NCI-H1694 (cell line): ENCODE measurements at places on chromosomes 4 and X.
A peak's percentile ranks its signal among the peaks of the same experiment; 100 is the strongest.

GRCh38 chr4:1344696-1345095 is 2.3 kb upstream of the UVSSA start:
- DNase-seq: no peak

GRCh38 chr4:150569998-150570535 is 11.9 kb upstream of the MAB21L2 start:
- DNase-seq: peak; percentile 38

- DNase-seq: no peak
These were observed 140.3 kb upstream of the SMAD1 start for GRCh38 chr4:145341381-145341780.

DNA sequence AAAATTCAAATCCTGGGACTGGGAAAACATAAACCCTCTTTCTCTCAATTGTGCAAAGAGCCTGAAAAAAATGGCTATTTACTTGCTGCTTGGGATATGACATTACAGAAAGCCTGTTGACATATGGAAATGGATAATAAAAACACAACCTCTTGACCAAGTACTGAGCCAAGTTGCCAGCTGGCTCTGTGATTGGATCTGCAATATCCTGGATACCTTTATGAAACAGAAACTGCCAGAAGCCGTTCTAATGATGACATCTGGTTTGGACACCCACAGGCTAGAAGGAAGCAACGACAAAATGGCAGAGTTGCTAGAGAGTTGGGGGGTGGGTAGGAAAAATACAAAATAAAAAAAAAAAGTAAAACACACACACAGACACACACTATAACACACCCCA is 481.4 kb downstream of the FAT4 start:
- DNase-seq: no peak

DNA sequence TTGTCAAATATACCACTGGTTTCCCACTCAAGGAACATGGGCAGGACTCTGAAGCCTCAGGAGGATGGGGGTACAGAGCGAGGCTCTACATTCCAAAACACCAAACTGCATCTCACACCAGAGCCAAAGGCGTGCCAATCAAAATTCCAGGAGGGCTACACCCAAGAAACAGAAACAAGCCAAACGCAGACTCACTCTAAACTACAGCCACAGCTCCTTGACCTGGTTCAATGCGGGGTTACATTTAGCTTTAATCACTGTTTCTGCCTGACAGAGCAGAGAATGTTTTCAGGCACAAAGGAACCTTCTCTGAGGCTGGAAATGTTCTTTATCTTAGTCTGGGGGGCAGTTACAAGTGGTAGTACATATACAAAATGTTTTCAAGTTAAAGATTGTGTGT is 2121.5 kb upstream of the AGA start:
- DNase-seq: no peak

GRCh38 chr4:76767983-76768382 is 130.0 kb downstream of the SOWAHB start:
- no peak for DNase-seq

DNA sequence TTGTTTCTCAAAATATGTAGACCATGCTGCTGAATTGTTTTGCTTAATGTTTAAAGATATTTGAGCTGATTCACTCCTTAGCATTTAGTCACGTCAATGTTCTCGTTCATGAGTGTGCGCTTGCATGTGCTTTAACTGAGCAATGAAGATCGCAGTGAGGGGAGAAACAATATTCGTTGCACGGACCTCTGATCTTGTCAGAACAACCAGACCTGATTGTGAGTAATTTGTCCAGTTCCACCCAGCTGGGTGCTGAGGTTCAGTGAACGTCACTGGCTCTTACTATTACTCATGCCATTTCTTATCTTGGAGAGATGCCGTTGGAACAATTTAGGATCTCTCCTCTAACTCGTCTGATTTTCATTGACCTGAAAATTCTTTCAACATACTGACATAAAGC is 15.0 kb upstream of the PRKX start:
- no peak for DNase-seq

DNA sequence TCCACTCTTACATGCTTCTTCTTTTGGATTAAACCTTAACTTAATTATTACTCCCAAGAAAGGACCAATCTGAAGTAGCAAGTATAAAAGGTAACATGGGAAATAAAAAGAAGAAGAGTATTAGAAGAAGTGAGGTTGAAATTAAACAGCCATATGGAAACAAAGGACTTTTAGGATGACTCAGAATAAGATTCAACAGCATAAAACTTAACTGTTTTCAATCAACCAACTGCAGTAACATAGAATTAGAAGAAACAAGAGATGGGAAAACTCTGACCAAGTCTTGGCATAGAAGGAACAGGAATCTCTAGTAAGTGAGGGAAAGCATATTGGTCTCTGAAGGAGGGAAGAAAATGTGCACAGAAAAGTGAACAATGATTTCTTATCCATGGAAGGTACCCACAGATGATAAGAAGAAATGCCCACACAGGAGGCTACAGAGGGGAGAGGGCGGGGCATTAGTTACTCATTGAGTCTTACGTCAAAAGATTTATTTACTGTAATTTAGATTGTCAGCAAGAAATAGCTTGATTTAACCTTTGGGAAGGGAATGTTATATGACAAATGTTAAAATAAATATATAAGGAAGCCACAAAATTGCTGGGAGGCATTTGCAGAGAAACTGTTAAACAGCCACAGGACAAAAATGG is 177.3 kb downstream of the BANK1 start:
- no peak for DNase-seq

- no peak for DNase-seq
These were observed 95.3 kb downstream of the GRID2 start for GRCh38 chr4:92399032-92399431.

GRCh38 chr4:71293705-71294104 is 45.1 kb upstream of the SLC4A4 start:
- no peak for DNase-seq

DNA sequence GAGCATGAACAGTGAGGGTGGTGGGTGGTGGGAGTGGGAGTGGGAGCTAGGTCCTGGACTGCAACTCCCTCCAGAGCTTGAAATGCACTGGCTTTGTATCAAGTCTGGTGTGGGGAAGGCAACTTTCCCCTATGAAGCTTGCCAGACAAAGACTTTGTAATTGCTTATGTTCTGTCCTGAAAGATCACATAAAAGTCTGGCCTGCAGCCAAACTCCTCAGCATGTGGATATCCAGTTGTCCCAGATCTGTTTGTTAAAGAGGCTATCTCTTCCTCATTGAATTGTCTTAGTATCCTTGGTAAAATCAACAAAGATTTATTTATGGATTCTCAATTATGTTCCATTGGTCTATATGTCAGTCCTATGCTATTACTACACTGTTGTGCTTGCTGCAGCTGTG is 607.9 kb downstream of the GLUD2 start:
- DNase-seq: no peak

DNA sequence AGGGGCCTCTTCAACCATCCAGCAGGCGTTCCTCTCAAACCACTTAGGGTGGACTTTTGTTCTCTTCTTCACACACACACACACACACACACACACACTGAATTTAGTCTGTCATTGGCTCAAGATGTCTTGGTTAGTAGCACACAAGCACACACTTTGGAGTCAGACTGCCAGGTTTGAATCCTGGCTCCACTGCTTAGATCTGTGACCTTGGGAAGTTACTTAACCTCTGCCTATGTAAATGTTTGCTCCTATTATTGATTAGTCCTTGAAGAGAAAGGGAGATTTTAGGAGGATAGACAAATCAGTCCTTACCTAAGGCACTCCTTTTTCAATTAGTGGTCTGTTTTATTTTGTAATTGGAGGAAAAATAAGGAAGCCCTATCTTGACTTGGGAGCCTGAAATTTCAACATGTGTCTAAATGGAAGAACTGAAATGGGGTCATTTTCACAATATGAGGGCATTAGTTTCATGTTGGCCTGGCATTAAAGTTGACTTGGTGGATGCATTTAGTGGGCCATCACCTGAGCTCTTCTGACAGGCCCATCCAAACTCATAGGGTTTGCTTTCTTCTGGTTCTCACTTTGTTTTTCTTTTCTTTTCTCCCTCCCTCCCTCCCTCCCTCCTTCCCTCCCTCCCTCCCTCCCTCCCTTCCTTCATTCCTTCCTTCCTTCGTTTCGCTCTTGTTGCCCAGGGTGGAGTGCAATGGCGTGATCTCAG is 13.3 kb upstream of the TMEM131L start:
- no peak for DNase-seq

GRCh38 chr4:169565606-169566005 is 46.8 kb downstream of the NEK1 start:
- DNase-seq: no peak

- DNase-seq: no peak
These were observed 60.1 kb upstream of the ATP8A1 start for GRCh38 chr4:42716996-42717395.

- no peak for DNase-seq
These were observed 33.9 kb downstream of the USP46 start for GRCh38 chr4:52625216-52625615.

- no peak for DNase-seq
These were observed 3.8 kb upstream of the CITED1 start for GRCh38 chrX:72309297-72310071.

DNA sequence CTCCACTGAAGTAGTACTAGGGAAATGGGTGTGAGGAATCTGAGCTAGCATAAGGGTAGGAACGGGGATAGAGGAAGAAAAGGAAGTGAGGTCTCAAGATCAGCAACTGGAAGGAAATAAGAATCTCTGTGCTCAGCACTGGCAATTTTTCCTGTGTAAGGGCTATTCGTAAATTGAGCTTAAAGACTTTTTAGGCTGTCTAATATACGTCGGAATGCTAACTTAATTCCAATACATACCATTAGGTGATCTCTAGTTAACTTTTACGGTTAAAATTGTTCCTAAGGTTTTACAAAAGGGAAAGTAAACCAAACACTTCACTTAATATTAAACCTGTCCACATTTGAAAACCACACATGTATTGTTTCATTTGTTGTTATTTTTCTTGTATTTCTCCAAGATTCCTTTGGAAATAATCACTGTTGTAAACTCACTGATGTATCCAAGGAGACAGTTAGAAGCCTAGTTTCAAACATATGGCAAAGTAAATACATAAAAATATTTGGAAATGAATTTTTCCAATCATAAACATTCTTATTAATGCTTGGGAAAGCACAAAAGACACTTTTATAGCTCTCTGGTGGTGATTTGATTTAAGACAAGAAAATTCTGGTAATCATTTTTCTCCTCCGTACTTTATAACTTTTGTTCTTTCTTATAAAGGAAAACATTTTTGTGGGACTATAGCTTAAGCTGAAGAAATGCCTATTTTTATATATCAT is 28.1 kb upstream of the HPGDS start:
- DNase-seq: no peak

GRCh38 chr4:33302321-33302720 is 2582.2 kb downstream of the PCDH7 start:
- no peak for DNase-seq

- DNase-seq: no peak
These were observed 98.1 kb upstream of the MSX1 start for GRCh38 chr4:4761128-4761982.

GRCh38 chr4:121353213-121353612 is 27.6 kb downstream of the QRFPR start:
- no peak for DNase-seq

DNA sequence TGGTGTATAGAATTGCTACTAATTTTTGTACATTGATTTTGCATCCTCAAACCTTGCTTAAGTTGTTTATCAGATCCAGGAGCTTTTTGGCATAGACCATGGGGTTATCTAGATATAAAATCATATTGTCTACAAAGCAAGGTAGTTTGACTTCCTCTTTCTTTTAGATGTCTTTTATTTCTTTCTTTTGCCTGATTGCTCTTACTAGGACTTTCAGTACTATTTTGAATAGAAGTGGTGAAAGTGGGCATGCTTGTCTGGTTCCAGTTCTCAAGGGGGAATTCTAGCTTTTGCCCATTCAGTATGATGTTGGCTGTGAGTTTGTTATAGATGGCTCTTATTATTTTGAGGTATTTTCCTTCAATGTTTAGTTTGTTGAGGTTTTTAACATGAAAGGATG is 187.9 kb upstream of the LCORL start:
- DNase-seq: no peak

DNA sequence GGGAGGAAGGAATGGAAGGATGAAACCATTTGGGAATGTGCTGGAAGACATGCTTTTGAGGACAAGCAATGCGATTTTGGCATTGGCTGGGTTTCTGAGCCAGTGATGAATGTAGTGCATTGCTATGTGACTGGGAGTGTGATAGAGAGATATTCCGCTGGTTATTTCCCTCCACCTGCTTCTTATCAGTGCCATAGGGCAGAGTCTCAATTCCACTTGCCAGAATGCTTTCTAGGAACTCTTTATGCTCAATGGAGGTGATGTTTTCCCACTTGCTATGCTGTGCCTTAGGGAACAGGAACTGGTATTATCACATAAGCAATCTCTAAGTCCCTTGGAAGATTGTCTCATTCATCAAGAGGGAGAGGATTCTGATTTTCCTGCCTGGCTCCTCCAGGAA is 28.0 kb downstream of the TBL1X start:
- no peak for DNase-seq

DNA sequence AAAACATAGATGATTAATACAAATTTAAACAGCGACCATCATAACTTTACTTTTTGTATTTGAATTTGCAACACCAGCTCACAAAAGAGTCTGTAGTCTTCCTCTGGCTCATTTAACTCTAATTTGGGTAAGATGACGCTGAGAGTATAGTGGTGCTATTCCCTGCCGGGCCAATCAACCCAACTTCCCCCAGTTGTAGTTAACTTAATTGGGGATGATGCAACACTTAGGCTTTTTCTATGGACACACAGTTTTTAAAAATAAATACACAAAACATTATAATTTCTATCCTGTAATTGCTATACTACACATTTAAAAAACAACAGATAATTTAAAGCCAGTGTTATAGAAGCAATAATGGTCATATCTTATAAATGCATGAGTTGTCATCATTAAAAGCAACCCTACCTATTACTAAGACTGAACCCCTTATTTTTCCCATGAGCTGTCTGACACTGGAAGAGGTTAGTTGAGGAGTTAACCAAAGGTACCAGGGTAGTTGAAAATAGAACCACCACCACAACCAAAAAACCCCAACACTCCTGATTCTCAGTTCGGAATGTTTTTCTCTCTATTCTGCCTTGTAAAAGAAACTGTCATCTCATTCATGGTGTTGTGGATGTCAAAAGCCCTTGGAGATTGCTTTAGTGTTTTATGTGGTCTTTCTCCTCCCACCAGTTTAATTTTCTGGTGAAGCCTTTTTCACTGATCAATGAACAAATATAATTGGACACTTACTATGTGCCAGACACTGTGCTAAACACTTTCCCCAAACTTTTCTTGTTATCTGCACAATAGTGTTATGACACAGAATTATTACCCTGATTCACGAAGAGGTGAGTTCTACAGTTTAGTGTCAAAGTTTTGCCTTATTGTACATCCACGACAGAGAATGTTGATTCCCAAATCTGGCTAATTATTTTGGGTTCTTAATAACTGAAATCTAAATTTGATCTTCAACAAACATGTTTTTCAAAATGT is 61.5 kb upstream of the RAPGEF2 start:
- DNase-seq: no peak

DNA sequence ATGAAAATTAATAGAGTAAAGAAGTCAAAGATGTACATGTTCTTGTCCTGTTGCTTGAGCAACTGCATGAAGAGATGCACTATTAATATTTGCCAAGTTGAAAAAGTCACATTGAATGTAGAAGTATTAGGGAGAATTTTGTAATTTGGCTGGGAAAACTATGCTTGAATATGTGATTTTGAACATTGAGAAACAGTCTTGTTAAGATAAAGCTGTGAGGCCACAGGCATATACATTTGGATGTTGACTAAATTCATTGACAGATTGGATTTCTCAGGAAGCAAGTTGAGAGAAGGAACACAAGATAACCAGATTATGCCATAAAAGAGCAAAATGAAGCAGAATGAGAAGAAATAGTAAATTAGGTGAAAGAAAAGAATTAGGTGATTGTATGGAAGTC is 1777.5 kb upstream of the PCDH7 start:
- DNase-seq: no peak

- DNase-seq: no peak
These were observed 10.1 kb downstream of the AMOT start for GRCh38 chrX:112830540-112830939.
